ENCODE measurements at places on chromosomes 1 and 21. TPM values are rescaled to one million over a fixed set of nuclear protein-coding genes. Genes with fewer than 3 reads are reported as not detected.

GRCh38 chr1:108758796-108759195 is 12.3 kb downstream of the STXBP3 start:
- DNase-seq: no peak
- no peak overlapping the region for H3K27ac ChIP-seq
- H3K4me3 ChIP-seq: no peak overlapping the region
- H3K4me1 ChIP-seq: peaks cover 8% of the 10 kb centered on the region

DNA sequence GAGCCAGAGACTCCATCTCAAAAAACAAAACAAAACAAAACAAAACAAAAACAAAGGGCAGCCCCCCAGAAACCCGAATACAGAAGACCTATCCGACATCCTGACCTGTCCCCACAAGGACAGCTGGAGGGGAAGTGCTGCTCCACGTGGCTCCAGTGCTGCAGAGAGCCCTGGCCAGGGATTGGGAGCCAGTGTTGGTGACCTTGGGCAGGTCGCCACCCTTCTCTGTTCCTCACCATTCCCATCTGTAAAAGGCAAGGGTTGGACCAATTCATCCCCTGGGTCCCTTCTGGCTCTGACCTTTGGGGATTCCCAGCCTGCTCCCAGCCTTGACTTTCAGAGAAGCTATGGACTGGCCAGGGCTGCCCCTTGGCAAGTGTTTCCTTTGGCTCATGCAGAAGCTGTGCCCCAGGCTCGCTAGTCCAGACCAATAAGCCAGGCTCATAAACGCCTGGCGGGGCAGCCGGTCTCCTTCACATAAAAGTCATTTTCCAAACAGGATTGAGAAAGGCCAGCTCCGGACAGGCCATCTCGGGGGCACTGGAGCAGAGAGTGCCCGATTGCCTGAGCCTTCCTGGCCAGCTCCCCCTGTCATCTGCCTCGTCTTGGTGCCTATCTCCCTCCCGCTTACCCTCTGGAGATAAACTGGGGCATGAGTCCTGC is 20.0 kb upstream of the PADI1 start:
- DNase-seq: no peak
- H3K4me3 ChIP-seq: no peak overlapping the region
- peaks cover 36% of the 10 kb centered on the region for H3K4me1 ChIP-seq

GRCh38 chr1:67889953-67890567 is 56.8 kb upstream of the GNG12 start:
- peaks cover 32% of the 10 kb centered on the region for H3K27me3 ChIP-seq
- peaks cover 9% of the 10 kb centered on the region for H3K4me1 ChIP-seq
- no peak overlapping the region for H3K4me3 ChIP-seq
- H3K27ac ChIP-seq: no peak overlapping the region
- DNase-seq: peak; percentile 31
- H3K36me3 ChIP-seq: no peaks in the 10 kb centered on the region

- peaks cover 57% of the 10 kb centered on the region for H3K4me1 ChIP-seq
- peaks cover 29% of the 10 kb centered on the region for H3K36me3 ChIP-seq
- H3K27ac ChIP-seq: peak overlapping the region; percentile 82
- H3K4me3 ChIP-seq: no peak overlapping the region
Observed at GRCh38 chr1:27478098-27478497, 11.9 kb downstream of the WASF2 start.

GRCh38 chr21:46617267-46618051 is 12.6 kb upstream of the S100B start:
- peaks cover 47% of the 10 kb centered on the region for H3K4me1 ChIP-seq
- no peak overlapping the region for H3K4me3 ChIP-seq
- no peak overlapping the region for H3K27ac ChIP-seq
- DNase-seq: no peak
- H3K27me3 ChIP-seq: no peaks in the 10 kb centered on the region
- H3K36me3 ChIP-seq: peaks cover 2% of the 10 kb centered on the region

DNA sequence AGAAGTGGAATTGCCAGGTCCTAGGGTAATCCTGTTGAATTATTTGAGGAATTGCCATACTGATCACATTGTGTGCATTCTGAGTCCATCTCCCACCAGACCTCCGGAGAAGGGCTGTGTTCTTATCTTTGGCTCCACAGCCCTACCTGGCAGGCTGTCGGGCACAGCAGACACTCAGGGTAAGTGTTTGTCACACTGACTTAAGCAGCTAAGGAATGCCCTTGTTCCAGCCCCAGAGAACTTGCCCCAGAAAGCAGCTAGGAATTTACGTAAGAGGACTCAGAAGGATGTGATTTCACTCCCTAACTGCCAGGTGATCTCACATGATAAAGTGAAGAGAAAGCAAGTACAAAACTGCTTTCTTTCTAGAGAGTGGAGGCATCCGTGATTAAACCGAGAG is 21.0 kb downstream of the VASH2 start:
- DNase-seq: no peak
- H3K36me3 ChIP-seq: no peaks in the 10 kb centered on the region
- H3K4me3 ChIP-seq: no peak overlapping the region

DNA sequence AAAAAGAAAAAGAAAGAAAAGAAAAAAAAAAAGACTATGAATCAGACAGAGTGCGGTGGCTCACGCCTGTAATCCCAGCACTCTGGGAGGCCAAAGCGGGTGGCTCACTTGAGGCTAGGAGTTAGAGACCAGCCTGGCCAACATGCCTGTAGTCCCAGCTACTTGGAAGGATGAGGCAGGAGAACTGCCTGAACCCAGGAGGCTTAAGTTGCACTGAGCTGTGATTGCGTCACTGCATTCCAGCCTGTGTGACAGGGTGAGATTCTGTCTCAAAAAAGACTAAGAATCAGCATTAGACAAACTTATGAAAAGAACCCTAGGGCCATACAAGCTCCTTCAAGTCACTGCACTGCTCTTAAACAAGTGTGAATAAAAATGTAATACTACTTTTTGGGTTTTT is 16.9 kb downstream of the PSMB4 start:
- DNase-seq: no peak
- H3K4me3 ChIP-seq: no peak overlapping the region
- H3K36me3 ChIP-seq: peaks cover 27% of the 10 kb centered on the region

DNA sequence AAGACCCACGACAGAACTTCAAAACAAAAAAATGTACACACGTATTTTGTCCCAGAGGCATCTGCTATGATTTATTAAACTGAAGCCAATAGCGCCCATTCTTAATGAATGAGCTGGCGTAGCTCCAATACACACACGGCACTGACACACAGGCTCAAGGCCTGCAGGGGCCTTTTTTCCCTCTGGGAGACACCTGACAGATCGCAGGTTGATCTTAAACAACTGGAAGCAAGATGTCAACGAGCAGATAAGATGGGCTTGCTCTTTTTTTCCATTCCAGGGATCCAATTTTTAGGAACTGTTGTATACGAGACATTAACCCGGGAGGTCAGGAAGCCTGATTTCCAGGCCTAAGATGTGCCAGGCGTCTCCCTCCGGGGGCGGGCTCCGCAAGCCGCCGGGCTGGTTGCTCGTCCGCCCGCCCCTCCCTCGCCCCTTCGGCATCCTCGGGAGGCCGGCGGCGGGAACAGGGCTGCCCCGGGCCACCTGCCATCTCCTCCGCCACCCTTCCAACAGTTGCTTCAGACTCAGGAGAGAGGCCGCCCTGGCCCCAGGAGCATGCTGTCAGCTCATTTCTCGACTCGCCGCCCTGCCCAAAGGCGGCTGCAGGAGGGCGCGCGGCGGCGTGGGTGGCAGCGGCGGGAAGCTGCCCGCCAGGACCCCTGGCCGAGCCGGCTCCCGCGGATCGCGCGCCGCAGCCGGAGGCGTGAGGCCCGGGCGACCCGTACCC is 735 bp downstream of the TTC13 start:
- H3K4me1 ChIP-seq: peaks cover 31% of the 10 kb centered on the region
- no peaks in the 10 kb centered on the region for H3K27me3 ChIP-seq
- peak overlapping the region; percentile 97 for H3K4me3 ChIP-seq
- peak overlapping the region; percentile 94 for H3K27ac ChIP-seq

GRCh38 chr1:87869567-87869966 is 540.9 kb downstream of the LMO4 start:
- no peaks in the 10 kb centered on the region for H3K27me3 ChIP-seq
- no peak for DNase-seq
- H3K4me1 ChIP-seq: peaks cover 8% of the 10 kb centered on the region
- H3K36me3 ChIP-seq: no peaks in the 10 kb centered on the region
- no peak overlapping the region for H3K4me3 ChIP-seq
- no peak overlapping the region for H3K27ac ChIP-seq

GRCh38 chr1:208864366-208864965 is 620.3 kb upstream of the PLXNA2 start:
- H3K4me1 ChIP-seq: no peaks in the 10 kb centered on the region
- H3K36me3 ChIP-seq: no peaks in the 10 kb centered on the region
- H3K27me3 ChIP-seq: no peaks in the 10 kb centered on the region
- no peak overlapping the region for H3K4me3 ChIP-seq

GRCh38 chr1:178940068-178940765 is 69.3 kb upstream of the ANGPTL1 start:
- no peak for DNase-seq
- peaks cover 3% of the 10 kb centered on the region for H3K27me3 ChIP-seq
- no peaks in the 10 kb centered on the region for H3K36me3 ChIP-seq
- H3K4me1 ChIP-seq: peaks cover 5% of the 10 kb centered on the region

DNA sequence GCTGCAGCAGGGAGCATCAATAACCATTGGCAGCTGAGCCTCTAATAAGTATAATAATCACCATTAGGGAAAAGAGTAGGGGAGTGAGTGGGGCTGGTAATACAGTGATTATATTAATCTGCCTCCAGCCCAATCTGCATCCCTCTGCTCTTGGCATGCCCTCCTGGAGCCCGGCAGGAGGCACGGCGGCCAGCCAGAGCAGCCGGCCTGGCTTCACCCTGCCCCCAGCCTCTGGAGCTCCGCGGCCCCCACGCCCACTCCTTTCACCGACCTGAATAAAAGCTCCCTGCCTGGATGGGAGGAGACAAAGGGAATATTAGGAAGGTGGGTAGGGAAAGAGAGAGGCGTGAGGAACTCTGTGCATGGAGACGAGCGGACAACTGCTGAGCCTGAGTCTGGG is 28.3 kb downstream of the OPTC start:
- DNase-seq: no peak
- H3K27me3 ChIP-seq: no peaks in the 10 kb centered on the region
- H3K4me1 ChIP-seq: no peaks in the 10 kb centered on the region
- no peak overlapping the region for H3K4me3 ChIP-seq

DNA sequence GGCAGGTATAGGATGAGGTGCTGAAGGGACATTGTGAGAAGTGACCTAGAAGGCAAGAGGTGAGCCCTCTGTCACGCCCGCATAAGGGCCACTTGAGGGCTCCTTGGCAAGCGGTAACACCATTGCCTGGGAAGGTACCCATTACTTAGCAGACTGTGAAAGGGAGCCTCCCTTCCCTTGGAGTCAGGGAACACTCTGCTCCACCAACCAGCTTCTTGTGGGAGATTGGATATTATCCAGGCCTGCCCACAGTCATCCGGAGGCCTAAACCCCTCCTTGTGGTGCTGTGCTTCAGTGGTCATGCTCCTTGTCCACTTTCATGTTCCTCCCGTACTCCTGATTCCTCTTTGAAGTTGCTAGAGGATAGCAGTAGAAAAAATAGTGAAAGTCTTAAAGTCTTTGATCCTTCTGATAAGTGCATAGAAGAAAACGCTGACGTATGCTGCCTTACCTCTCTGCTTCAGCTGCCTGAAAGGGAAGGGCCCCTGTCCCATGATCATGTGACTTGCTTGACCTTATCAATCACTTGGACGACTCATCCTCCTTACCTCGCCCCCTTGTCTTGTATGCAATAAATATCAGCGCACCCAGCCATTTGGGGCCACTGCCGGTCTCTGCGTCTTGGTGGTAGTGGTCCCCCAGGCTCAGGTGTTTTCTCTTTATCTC is 16.0 kb downstream of the RBBP4 start:
- H3K36me3 ChIP-seq: peaks cover 32% of the 10 kb centered on the region
- no peak overlapping the region for H3K27ac ChIP-seq
- DNase-seq: no peak

Gene GCSAML
- total RNA-seq: 3.5 TPM

Gene TRIM17
- 1.9 TPM for total RNA-seq

Gene ABCG1
- total RNA-seq: 9.8 TPM

Gene HSD3B1
- not detected for total RNA-seq

Gene HAO2
- total RNA-seq: not detected

Data from activated naive CD8-positive, alpha-beta T cell treated with anti-CD3 and anti-CD28 coated beads for 36 hours (primary cell).